ENCODE measurements at places on chromosomes 4 and X.
A peak's percentile ranks its signal among the peaks of the same experiment; 100 is the strongest.

DNA sequence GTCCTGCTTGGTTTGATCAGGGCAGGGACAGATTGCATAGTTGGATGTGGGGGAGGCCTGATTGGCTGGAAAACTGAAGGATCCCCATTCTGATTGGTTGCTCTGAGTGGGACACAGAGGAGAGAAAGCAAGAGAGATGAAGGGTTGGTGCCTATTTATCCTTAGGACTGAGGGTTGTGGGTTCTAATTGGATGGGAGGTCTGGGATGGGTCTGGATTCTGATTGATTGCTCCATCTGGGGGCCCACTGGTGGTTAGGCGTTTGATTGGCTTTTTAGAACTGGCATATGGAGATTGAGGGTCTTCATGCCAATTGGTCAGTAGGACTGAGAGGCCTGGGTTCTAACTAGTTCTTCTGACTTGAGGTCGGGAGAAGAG is 644 bp upstream of the EBP start:
- DNase-seq: no peak

DNA sequence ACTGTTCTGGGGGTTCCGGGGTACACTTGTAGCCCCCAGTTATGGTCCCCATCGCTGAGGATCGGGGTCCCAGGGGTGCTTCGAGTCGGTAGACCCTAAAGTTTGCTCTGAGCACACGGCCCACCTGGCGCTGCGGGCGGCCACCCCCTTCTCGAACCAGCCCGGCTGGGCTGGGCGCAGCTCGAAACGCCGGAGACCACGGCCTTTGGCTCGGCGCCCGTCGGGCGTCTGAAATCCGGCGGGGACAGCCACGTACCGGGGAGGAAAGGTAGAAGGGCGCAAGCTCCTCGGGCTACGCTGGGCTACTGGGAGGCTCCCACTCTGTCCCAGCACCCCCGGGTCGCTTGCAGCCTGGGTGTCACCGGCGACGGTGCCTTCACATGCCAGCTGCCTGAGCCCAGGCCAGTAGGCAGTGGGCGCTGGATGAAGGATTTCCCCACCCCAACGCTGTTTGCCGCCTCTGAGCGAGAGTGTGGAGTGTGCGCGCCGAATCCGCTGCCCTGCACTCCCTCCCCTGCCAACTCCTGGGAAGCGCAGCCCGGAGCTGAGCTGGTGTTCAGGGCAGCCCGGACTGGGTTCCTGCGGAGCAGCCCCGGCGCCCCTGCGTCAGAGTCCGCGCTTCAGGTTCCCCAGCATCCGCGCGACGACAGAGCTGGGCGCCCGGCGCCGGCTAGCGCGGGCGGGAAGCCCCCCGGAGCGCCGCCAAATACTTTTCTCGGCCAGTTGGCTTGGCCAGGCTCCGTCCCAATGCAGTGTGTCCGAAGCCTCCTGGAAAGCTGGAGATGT is 637 bp downstream of the MAMLD1 start:
- no peak for DNase-seq

DNA sequence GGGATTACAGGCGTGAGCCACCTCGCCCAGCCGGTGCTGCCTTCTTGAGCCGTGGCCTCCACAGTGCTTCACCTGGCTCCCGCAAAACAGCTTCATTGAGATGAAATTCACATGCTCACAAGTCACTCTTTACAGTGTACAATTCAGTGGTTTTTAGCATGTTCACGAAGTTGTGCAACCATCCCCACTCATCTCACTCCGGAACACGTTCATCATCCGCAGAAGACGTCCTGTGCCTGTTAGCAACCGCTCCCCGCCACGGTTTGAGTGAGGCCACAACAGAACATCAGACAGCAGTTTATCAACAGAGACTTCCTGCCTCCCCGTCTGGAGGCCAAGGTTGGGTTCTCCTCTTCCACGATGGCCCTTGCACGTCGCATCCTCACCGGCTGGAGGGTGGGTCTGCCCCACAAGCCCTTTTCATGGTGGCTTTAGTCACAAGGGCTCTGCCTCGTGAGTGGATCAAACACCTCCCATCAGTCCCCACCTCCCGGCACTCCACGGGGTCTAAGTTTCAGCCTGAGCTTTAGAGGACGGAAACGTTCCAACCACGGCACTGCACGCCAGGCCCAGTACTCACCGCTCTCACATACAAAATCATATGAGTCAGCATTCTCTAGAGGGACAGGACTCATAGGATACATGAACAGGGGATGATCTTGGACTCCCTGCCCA is 29.6 kb upstream of the SPON2 start:
- DNase-seq: peak; percentile 67

DNA sequence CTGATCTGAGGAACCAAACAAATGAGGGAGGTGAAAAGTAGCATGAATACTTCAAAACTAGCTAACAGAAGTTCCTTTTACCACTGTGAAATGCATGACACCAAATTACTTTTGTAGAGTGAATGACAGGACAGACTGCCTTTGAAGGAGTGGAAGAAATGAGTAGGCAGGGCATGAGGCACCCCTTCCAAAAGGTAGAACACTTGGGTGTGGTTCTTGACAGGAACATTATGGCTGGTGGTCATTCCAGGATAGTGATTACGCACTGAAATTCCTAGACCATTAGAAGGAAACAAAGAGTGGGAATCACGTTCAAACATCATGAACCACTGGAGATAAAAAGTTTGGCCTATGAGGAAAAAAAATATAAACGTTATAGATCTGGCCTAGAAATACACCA is 4.9 kb downstream of the HUWE1 start:
- DNase-seq: no peak

DNA sequence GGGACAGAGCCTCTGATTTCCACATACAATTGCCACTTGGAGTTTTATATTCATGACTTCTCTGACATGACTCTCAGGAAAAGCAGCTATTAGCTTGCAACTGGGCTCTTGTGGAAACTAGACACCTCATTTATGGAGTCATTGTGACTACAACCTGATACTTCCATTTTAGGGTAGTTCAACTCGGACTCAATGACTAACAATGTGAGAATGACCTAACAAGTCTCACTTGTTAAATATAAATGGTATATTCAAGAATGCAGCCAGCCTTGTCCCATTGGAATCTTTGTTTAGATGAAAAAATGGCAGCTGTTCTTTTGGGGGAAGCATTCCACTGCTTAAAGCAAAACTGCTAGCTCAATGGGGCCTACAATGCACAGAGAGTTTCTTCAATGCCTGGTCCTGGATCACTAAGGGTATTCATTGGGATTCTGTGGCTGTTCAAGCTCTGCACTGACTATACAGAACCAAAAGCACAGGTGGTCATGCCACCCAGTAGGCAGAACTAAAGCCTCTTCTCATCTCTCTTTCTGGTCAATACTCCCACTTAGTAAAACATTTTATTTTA is 36.5 kb upstream of the GLRA3 start:
- no peak for DNase-seq

DNA sequence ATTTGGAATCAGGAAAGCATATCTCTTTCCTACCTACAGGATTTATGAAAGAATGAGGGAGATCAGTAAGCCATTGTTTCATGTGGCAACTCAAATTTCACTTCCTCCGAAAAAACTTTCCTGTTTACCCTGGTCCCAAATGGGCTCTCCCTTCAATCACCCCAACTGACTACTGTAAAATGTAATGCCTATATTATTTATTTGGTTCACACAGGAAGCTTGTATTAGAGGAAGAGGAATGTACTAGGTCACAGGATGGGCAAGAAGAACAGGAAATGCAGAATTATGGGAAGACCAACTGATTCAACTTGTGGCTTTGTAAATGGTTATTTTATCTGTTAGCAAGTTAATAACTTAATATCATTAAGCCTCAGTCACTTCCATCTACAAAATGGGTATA is 23.1 kb downstream of the COL4A6 start:
- no peak for DNase-seq

DNA sequence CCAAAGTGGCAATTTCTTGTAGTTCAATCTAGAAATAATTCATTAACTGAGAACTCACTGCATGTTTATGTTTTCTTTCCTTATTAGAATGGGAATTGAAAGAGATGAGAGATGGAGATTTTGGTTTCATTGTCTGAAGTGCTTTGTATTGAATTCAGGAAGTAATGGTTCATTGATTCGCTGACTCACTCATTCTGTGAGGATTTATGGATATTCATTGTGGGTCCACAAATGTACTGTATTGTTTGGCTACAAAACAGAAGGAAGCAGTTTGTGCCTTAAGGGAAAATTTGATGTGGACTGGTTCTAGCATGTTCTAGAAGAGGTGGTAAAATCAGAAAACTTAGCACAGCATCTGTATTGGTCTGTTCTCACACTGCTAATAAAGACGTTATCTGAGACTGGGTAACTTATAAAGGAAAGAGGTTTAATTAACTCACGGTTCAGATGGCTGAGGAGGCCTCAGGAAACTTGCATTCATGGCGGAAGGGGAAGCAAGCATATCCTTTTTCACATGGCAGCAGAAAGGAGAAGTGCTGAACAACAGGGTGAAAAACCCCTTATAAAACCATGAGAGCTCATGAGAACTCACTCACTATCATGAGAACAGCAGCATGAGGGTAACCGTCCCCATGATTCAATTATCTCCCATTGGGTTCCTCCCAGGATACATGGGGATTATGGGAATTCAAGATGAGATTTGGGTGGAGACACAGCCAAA is 132.3 kb upstream of the VCX3A start:
- no peak for DNase-seq

DNA sequence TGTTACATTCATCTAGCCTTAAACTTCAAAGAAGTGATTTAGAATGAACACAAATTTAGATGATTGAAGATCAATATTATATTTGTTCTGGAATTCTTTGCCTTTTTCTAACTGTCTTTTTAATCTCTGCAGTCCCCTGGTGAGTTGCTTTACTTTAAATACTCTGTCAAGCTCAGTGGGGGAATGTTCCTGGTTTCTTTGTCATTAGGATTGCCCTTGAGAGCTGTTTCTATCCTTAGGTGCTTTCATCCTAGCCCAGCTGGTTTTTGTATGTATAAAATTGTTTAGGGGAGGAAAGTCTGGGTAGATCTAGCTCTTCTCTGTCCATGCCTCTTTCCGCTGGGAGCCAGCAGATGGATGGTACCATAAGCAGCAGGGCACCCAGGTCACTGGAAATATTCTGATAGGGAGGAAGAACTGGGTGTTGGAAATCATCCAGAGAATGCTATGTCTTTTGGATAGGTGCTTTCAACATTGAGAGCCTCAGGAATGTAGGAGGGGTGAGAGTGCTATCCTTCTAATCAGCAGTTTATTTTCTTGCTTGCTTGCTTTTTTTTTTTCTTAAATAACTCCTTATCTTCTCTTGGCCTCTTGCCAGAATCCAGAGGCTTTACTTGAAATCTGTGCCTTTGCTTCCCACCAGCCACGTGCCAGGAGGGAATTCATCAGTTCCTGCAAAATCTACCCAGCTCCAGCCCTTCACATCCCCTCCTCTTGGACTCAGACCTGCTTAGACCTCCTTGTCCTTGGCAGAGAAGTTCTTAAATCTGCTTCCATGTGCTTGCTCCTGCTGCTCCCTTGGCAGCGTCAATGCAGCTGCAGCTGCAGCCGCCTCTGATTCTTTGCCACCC is 215.3 kb upstream of the ANXA3 start:
- DNase-seq: no peak

DNA sequence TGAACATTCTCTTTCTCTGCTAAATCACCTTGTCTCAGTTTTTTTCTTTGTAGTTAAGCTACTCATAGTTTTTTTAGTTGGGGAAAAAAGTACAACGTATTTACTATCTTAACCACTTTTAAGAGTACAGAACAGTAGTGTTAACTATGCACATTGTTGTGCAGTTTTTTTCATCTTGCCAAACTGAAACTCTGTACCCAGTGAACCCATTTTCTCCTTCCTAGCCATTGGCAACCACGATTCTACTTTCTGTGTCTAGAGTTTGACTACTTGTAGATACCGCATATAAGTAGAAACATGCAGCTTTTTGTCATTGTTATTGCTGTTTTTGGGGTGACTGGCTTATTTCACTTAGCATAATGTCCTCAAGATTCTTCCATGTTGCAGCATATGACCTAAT is 10.0 kb downstream of the N4BP2 start:
- no peak for DNase-seq

GRCh38 chrX:49978176-49978575 is 55.8 kb downstream of the CLCN5 start:
- DNase-seq: no peak

DNA sequence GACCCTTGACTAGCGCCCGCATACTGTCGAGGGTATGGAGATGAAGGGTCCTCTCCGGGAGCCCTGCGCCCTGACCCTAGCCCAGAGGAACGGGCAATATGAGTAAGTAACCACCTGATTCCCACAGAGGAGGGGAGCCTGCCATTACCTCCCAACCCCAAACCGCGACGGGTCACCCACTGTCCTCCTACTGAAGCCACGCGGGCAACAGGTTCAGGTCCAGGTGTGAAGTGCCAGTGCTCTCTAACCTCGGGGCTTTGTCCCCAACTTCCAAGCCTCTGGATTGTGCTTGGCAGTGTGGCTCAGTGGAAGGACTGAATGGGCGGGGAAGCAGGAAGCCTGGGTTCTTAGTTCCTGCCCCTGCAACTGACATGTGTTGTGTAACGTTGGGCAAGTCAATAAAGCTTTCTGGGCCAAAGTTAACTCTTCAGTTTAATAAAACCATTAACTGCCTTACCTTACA is 694 bp downstream of the OCRL start:
- no peak for DNase-seq

GRCh38 chrX:48890296-48890925 is 7.2 kb downstream of the TIMM17B start:
- DNase-seq: no peak

GRCh38 chr4:141501931-141502330 is 134.5 kb upstream of the IL15 start:
- no peak for DNase-seq

- DNase-seq: no peak
These were observed 53.6 kb downstream of the ETNPPL start for GRCh38 chr4:108709234-108709633.

DNA sequence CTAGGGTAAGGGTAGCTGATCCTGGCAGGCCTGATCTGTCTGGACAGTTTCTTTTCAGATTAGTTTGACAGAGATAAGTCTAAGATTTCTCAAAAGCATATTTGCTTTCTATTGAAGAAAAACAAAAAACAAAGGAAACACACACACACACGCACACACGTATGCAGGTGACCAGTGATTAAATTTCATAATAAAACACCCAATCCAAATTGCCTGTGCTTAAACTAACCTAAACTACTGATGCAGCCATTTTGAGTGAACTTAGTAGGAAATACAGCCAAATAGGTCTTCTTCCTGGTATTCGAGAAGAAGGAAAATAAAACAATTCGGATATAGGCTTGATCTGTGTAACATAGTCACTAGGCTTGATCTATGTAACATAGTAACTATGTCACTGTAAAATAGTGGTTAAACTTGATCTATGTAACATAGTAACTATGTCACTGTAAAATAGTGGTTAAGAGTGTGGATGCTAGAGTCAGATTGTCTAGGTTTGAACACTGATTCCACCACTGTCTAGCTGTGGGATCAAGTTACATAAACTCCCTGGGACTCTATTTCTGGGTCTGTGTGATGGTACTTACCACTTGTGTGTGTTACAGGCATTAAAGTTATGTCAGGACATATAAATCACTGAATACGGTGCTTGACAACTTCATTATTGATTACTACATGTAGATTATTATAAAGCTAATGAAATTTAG is 9.8 kb upstream of the CCNG2 start:
- DNase-seq: no peak

DNA sequence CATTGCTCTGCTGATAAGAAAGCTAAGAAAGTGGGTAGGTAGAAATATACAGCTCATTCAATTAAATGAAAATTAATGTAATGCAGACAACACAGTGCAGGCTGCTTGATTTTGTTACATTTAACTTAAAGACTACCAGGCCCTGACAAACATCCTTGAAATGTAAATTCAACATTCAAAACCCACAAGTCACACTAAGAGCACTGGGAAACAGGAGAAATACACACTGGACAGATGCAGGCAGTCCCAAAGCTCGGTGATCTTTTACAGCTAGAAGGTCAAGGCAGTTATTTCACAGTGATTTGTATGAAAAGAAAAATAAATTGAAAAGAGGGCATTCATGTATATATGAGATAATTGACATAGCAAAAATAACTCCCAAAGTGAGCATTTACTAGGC is 94.3 kb upstream of the PLAC1 start:
- DNase-seq: no peak
